ENCODE measurements at places on chromosomes 16 and 17.
A peak's percentile ranks its signal among the peaks of the same experiment; 100 is the strongest.

DNA sequence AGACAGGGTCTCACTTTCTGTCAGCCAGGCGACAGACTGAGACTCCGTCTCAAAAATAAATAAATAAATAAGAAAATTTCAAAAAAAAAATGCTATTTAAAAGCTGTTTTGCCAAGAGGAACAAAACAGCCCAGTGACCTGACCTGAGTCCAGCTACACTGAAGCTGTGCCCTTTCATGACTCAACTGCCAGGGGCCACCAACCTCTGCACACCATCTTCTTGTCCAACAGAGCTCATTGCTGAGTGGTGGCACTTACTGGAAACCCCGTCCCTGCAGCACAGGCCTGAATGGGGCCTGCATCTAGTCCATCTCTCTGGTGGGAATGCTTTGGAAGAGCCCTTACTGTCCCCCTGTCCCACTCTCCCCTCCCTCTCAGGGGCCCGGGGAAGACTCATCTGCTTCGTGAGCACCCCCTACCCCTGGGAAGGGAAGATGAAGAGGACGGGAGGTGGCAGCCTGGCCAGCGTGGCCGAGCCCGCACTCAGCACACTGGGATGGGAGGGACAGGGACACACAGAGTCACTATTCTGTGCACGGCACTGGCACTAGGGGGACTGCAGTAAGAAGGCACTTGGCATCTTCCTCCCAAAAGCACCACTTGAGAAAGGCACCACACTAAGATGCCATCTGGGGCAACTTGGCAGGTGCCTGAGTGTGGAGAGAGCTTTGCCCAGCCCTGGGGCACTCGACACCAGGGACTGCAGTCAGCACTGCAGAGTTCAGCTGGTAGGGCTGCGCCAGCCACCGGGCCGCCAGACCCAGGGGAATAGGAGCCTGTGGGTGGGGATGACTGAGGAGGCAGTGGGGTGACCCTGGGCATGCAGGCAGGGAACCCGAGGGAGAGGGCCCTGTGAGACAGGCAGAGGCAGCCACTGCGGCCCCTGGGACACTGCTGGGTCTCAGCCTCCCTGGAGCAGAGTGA, 13.5 kb downstream of the FBXO31 start:
- no peak for DNase-seq

DNA sequence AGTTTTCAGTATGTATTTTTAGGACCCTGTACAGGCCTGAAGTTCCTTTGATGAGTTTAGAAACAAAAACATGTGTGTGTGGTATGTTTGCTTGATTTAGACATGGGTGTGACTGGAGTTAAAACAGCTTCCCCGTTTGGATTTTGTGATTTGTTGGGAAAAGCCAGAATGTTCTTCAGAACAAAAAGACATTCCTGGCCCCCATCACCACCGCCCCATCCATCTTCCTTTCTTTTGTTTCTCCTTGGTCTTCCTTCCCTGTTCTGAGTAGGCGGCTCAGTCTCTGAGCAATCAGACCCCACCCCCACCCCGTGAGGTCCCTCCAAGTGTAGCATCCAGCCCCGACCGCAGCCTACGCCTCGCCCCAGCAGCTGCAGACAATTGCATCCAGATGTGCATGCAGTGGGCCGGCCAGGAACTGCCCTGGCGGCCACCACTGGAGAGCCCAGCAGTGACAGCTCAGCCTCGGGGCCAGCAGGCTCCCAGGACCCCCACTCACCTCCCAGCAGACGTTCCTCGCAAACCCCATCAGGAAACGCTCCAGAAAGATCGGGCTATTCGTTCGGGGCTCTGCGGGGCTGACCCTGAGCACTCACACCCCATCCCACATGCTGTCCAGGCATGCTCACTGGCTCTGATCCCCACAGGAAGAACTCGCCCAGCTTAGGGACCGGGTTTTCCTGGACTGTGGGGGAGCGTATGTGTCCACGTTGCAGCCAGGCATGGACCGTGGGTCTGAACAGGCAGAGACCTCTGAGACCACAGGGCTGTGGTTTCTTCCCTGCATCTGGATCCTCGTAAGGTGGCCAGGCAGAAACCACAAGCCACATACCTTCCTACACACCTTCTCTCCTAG, 99.8 kb upstream of the CDH5 start:
- DNase-seq: no peak

GRCh38 chr17:73595479-73595878, 48.8 kb downstream of the SDK2 start:
- DNase-seq: peak; percentile 8

- DNase-seq: no peak
Measured at GRCh38 chr16:25996052-25996451, 304.3 kb downstream of the HS3ST4 start.

DNA sequence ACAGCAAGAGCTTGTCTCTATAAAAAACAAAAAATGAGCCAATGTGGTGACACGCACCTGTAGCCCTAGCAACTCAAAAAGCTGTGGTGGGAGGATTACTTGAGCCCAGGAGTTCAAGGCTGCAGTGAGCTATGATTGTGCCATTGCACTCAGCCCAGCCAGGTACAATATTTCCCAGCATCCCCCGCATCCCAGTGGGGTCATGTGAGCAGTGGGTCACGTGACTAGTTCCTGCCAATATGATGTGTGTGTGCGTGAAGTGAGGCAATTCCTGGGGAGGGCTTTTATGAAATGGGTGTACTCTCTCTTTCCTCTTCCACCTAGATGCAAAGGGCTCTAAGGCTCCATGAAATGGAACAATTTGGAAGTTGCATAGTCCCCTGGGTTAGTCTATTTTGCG, 81.3 kb downstream of the GSG1L start:
- DNase-seq: no peak

DNA sequence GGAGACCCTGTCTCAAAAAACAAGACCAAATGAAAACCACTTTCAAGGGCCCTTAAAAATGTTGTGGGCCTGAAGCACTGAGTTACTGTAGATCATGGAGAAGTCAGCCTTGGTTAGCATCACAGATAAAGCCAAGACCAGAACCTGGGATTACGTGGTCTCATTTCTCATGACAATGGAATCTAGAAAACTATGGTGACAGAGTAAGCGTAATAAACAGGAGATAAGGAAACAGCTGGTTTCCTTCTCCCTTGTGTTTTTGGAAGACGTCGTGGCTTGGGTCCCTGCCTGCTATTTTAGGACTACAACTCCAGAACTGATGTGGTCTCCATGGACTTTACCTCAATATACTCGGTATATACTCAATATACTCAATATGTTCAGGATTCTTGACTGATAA, 180.7 kb upstream of the ZFHX3 start:
- no peak for DNase-seq

DNA sequence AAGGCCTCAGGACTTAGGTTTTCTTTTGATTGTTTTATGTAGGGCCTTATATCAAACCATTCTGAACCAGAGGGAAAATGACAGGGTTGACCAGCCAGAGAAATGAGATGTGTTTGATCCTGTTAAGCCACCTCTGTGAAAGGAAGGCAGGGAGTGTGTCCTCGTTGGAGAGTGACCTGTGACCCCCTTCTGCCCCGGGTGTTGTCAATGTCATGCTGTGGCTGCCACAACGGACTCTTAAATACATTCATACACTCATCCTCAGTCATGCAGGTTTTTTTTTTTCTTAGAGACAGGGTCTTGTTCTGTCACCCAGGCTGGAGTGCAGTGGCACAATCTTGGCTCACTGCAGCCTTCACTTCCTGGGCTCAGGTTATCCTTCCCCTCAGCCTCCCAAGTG, 6.1 kb downstream of the MYCBPAP start:
- DNase-seq: no peak

DNA sequence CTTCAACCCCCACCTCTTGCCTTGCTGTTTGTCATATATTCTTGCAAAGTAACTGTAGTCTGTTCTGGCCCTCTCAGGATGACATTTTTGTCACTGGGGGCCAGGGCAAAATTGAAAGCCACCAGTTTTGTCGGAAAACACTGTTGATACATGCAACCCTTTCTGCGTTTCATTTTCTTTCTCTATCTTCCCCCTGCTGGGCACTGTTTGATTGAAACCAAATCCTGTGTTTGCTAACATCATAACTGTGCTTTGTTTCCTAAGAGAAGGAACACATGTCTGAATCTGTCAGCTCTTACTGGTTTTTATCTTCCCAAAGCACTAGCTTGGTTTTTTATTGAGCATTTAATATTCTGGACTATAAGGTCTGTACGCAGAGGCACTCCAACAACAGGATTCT, 11.7 kb upstream of the CPPED1 start:
- DNase-seq: no peak

DNA sequence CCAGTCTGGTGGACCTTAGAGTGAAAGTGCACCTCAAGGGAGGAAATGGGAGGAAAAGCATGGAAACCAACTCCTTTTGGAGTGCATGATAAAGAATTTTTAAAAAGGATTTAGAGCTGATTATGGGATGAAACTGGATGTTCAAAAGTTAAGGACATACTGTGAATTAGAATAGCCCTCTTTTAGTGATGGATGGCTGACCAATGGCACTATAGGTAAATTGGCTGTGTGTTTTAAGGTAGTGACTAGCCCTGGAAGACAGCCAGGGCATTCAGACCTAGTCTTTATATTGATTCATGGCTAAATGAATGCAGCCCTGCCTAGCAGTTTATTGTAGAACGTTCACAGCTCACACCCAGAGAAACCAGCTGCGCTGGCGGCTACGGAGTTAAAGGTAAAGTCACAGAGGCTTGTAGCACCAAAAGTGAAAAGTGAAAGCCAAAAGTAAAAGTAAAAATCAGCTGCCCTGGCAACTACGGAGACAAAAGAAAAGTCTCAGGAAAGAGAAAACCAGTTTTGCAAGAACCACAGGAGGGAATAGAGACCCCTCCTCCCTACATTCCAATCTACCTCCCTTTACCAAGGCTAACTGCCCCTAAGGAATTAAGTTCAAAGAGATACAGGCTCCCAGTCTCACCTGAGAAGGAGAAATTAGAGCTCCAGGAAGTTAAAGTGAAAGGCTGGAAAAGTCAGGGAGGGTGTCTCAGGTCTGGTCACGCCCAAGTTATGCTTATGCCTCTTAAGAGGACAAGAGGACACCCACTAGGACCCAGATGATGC, 21.8 kb downstream of the ACSM1 start:
- DNase-seq: no peak

GRCh38 chr16:57711-58110, 4.1 kb downstream of the SNRNP25 start:
- DNase-seq: no peak

DNA sequence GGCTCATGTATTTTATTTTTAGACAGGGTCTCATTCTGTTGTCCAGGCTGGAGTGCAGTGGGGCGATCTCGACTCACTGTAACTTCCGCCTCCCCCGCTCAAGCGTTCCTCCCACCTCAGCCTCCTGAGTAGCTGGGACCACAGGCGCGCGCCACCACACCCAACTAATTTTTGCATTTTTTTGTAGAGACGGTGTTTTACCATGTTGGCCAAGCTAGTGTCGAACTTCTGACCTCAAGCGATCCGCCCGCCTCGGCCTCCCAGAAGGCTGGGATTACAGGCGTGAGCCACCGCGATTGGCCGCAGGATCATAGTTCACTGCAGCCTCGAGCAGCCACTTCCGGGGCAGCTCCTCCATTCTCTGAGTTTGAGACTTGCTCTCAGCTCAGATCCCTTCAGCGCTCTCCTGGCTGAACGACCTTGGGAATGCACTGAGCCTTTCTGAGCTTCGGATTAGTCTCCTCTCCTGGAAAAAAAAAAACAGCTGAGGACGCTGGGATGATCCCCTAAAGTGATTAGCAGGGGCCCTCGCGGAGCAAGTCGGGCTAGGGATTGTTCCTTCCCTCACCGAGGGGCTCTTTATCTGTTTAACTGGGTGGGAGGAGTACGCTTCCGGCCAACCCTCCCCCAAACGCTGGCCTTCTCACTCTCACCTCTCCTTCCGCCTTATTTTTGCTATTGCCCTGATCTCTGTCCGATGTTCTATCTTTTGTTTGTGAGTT, 1.1 kb upstream of the PKMYT1 start:
- DNase-seq: no peak

DNA sequence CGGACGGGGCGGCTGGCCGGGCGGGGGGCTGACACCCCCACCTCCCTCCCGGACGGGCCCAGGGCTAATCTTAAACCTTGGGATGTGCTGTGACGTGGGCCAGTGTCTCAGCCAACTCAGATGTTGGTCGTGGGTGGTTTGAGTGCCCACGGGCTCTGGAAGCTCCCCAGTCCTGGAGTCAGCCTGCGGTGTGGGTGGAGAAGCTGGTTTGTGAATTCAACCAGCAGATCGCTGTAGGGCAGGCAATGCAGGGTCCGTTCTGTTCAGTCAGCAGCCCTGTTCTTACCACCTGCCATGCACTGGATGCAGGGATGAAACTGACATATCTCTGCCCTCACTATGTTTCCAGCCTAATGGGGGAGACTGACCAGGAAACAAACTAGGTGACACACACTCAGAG, 8.0 kb upstream of the ZNF500 start:
- DNase-seq: no peak

GRCh38 chr17:44279666-44280391, 11.9 kb upstream of the SLC4A1 start:
- no peak for DNase-seq

GRCh38 chr17:68207651-68208253, 40.1 kb upstream of the AMZ2 start:
- no peak for DNase-seq

DNA sequence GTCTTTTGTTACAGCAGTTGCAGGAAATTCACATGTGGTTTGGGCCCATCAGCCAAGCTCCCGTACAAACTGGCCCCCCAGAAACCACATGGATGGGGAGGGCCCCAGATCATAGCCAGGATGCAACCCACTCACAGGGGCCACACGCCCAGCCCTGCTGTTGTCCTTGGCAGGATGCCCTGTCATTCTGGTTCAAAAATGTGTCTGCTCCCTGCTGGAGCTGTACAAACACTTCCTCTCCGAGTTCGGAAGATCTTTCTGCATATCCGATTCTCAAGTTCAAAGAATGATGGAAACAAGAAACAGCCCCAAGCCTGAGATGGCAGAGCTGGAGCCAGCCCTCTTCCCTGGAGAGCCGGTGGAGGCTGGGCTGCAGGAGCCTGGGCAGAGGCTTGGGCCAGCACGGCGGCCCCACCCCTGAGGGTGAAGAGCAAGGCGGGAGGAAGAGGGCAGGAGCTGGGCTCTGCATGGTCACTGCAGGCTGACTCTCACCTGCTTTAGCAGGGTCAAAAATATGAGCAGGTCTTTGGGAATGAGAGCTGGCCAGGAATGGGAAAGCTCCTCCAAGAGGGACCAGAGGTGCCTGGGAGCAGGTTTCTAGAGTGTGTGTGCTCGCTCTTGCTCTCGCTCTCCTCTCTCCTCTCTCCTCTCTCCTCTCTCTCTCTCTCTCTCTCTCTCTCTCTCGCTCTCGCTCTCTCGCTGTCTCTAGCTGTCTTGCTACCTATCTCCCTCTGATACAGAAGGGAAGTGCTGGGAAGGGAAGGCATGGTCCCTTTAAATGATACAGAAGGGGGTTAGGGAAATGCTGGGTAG, 34.7 kb upstream of the ENPP7 start:
- peak; percentile 79 for DNase-seq

DNA sequence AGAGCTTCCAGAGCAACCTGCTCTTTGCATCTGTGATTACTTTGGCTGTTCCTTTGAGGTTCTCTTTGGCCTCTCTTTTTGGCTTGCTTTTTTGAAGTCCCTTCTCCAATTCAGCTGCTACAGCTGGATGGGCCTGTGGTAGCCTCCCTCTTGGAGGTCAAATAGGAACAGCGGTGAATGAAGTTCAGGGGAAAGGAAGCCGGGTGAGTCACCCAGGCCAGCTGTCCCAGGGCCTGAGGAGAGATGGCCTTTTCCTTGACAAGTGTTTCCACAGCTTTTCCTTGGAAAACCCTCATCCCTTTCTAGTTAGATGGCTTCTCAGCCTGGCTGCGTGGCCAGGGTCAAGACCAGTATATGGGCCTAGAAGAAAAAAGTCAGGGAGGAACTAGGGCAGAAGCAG, 103.1 kb downstream of the STX8 start:
- no peak for DNase-seq

- no peak for DNase-seq
Measured at GRCh38 chr16:83010776-83011720, 384.3 kb downstream of the CDH13 start.
